ENCODE measurements at places on chromosomes 4 and X.

- DNase-seq, result no peak
Measured at GRCh38 chrX:39144323-39144722, 343.1 kb downstream of the MID1IP1 start.

DNA sequence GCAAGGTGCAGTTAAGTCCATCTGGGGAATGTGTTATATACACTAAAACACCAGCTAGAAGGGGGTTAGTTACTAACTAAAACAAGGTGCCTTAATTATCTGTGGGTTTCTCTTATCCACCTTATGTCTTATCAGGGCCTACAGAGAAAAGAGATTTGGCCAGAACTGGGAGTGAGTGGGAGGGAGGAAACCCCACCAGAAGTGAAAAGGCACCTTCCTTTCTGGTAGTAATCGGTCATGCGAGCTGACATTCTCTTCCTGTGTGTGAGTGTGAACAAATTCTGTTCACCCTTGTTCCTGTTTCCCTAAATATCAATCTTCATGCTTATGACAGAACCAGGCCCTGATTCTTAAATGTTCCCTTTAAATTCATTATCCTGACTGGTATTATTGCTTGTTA is 43.5 kb downstream of the SRPX2 start:
- DNase-seq, result no peak

DNA sequence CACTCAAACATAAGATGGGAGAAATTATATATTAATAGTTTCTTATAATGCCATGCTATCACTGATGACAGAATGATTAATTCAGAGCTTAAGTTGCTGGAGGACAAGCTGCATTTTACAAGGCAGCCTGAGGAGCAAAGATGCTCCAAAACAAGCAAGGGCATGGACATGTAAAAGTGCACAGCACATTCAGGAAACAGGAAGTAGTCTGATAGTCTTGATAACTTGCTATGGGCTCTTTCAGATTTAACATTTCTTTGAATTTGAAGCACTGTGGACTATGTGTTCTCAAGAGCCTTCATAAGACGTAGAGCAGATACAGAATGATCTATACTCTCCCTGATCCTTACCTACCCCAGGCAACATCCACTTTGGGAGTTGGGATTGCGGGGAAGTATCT is 50.0 kb downstream of the AMMECR1 start:
- DNase-seq, result no peak

DNA sequence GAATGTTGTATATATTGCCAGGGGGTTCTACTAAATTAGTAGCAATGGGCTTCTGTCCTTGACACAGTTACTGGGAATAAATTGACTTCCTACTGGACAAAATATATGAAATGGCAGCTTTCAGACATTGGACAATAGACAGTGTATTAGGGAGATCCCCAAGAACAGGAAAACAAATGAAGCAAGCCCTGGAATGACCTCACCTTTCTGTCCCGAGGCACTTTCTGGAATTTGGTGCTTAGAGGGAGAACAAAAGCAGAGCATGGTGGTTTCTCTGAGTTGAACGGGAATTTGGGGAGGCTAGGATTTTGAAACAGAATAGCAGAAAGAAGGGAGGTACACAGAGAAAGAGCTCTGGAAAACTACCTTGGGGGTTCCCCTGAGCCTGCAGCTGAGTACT is 187.7 kb upstream of the MAGEB2 start:
- DNase-seq, result no peak

GRCh38 chrX:11606408-11606807 is 59.3 kb downstream of the ARHGAP6 start:
- DNase-seq, result no peak

- DNase-seq, result no peak
Measured at GRCh38 chrX:38661561-38661960, 100.2 kb downstream of the TSPAN7 start.

GRCh38 chr4:88549815-88550214 is 26.2 kb upstream of the PYURF start:
- DNase-seq, result no peak

- no peak for DNase-seq
Measured at GRCh38 chr4:85265234-85265633, 209.7 kb upstream of the ARHGAP24 start.

DNA sequence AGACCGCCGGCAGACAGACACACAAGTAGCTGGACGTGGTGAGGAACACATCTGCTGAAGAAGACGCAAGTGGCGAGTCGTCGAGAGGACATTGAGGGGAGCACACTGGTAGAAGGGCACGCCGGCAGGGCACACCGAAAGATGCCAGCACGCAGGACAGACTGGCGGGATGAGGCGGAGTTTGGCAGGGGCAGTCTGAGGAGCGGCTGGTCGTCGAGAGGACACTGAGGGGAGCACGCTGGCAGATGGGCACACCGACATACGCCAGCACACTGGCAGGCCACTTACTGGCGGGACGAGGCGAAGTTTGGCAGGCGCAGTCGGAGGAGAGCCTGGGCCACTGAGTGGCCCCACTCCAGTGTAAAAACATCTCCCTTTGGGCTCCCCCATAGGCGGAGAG is 42.1 kb downstream of the RASGEF1B start:
- DNase-seq, result no peak

- DNase-seq, result no peak
Measured at GRCh38 chrX:38820751-38821150, 19.5 kb downstream of the MID1IP1 start.

- DNase-seq, result no peak
Measured at GRCh38 chr4:6657242-6658208, 17.0 kb downstream of the MRFAP1 start.

DNA sequence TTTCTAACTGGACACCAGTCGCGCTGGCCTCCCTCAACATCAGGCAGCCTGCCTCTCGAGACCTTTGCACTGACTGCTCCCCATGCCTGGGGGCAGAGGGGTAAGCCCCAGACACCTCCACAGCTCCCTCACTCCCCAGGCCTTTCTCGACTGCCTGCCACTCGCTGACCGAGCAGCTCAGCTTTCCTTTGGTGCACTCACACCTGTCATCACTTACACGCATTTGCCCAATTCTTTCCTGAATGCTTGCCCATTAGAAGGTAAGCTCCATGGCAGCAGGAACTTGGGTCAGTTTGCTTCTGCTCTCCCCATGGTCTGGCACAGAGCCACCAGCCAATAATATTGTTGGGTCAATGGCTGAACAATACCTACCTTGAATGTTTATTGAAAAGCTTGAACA is 32.2 kb upstream of the PROM1 start:
- DNase-seq, result no peak

- DNase-seq, result no peak
Measured at GRCh38 chrX:2243913-2244460, 256.8 kb downstream of the DHRSX start.

GRCh38 chr4:125728568-125728967 is 413.8 kb downstream of the FAT4 start:
- no peak for DNase-seq

DNA sequence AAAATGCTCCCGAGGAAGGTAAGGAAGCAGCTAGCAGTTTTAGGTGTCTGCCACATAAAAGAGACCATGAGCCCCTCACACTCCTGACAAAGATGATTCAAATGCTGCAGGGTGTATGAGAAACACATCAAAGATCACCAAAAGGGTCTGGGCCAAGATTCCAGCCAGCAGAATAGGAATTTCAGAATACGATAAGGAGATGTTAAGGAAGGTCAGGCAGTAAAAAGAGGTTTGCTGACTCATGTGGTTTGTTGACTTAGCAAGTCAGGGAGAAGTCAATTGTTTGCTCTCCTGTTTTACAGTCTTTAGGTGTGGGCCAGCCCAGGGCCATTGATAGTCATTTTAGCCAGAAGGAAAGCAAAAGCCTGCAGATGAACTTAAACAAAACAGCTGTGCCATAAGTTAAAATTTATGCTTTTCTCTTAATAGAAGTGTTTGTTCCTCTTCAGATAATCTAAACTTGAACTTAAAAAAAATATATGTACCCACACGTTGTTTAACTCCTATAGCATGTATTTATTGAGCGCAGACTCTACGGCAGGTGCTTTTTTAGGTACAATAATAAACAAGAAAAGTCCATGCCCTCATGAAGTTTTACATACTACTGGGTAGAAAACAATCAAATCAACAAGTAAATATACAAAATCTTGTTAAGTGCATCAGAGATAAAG is 115.6 kb downstream of the CAMK2D start:
- no peak for DNase-seq

DNA sequence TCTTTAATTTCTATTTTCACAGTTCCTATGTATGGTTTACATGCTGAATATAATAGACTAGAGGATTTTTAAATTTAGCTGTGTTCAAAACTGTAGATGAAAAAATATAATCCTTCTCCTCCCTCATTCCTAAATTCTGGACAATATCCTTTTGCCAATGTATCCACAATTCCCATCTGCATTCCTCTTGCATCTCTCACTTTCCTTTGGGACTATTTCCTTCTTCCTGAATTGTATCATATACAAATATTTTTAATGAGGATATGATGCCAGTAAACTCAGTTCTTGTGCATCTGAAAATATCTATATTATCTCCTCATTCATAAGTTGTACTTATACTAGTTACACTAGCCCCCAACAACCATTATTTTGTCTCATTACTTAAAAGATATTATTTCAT is 46.7 kb downstream of the DDX60L start:
- DNase-seq, result no peak
